Activated B cell treated with CpG ODN at 0.5 μM for 24 hours (primary cell): ENCODE measurements at places on chromosomes 2 and 18. TPM values are rescaled to one million over a fixed set of nuclear protein-coding genes. Genes with fewer than 3 reads are reported as not detected.
A peak's percentile ranks its signal among the peaks of the same experiment; 100 is the strongest.

DNA sequence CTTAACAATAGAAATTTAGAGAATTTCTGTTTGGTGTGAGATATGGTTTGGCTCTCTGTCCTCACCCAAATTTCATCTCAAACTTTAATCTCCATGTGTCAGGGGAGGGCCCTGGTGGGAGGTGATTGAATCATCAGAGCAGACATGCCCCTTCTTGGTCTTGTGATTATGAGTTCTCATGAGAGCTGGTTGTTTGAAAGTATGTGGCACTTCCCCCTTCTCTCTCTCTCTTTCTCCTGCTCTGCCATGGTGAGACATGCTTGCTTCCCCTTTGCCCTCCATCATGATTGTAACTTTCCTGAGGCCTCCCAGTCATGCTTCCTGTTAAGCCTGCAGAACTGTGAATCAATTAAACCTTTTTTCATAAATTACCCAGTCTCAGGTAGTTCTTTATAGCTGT lies 524.7 kb upstream of the ACVR2A start:
- no peak overlapping the region for H3K27ac ChIP-seq
- no peak for DNase-seq
- H3K4me1 ChIP-seq = no peaks in the 10 kb centered on the region
- no peaks in the 10 kb centered on the region for H3K27me3 ChIP-seq
- H3K4me3 ChIP-seq = no peak overlapping the region
- H3K36me3 ChIP-seq = no peaks in the 10 kb centered on the region

KLHL29 gene
- total RNA-seq = 1.3 and 2.5 TPM in 2 replicates

DNA sequence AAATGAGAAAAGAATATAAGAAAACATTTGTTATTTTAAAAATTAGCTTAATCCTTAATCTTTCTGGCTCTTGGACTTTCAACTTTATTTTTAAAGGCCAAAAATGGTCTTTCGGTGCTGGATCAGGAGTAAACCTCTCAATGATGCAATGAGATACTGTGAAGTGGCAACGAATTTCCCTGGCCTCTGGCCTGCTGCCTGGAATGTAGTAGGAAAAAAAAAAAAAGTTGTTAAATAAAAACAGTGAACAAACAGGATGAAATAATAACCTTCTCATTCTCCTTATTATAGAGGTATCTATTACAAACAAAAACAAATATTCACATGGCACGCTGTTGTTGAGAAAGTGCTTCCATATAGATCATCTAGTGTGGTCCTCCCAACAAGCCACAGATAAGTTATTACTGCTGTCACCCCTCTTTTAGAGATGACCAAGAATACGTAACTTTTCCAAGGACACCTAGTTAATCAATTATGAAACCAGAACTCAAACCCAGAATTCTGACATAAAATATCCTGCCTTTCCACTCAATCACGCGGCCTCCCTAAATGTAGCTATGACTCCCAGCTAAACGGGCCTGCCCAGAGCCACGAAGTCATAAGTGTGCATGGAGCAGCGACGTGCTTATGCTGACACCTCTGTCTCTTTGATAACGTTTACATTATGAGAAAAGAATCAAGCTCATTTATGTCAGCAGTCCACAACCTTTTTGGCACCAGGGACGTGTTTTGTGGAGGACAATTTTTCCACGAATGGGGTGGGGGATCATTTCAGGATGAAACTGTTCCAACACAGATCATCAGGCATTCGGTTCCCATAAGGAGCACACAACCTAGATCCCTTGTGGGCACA lies 170.9 kb downstream of the BCL2 start:
- H3K27me3 ChIP-seq = no peaks in the 10 kb centered on the region
- peak overlapping the region; percentile 41 for H3K27ac ChIP-seq
- peaks cover 81% of the 10 kb centered on the region for H3K4me1 ChIP-seq
- no peak for DNase-seq
- no peak overlapping the region for H3K4me3 ChIP-seq

DNA sequence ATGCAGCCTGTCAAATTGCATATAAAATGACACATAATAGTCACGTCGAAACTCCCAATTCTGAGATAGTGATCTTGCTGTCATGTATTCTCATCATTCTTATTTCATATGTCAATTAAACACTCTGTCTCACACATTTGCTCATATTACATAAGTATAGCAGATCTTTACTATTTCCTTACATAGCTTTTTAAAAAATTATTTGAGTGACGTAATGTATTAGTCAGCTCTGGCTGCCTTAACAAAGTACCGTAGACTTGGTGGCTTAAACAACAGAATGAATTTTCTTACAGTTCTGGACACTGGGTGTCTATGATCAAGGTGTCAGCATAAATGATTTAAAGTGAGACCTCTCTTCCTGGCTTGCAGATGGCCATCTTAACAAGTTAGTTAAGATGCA lies 1032.3 kb upstream of the NRXN1 start:
- no peaks in the 10 kb centered on the region for H3K36me3 ChIP-seq
- H3K27me3 ChIP-seq = no peaks in the 10 kb centered on the region
- H3K27ac ChIP-seq = no peak overlapping the region
- no peak for DNase-seq
- H3K4me1 ChIP-seq = no peaks in the 10 kb centered on the region
- H3K4me3 ChIP-seq = no peak overlapping the region

GRCh38 chr2:6556755-6557154 lies 309.0 kb downstream of the CMPK2 start:
- no peak overlapping the region for H3K27ac ChIP-seq
- H3K4me1 ChIP-seq = no peaks in the 10 kb centered on the region
- H3K36me3 ChIP-seq = no peaks in the 10 kb centered on the region
- no peaks in the 10 kb centered on the region for H3K27me3 ChIP-seq

RPIA gene
- total RNA-seq = 34.9 and 35.9 TPM in 2 replicates

DNA sequence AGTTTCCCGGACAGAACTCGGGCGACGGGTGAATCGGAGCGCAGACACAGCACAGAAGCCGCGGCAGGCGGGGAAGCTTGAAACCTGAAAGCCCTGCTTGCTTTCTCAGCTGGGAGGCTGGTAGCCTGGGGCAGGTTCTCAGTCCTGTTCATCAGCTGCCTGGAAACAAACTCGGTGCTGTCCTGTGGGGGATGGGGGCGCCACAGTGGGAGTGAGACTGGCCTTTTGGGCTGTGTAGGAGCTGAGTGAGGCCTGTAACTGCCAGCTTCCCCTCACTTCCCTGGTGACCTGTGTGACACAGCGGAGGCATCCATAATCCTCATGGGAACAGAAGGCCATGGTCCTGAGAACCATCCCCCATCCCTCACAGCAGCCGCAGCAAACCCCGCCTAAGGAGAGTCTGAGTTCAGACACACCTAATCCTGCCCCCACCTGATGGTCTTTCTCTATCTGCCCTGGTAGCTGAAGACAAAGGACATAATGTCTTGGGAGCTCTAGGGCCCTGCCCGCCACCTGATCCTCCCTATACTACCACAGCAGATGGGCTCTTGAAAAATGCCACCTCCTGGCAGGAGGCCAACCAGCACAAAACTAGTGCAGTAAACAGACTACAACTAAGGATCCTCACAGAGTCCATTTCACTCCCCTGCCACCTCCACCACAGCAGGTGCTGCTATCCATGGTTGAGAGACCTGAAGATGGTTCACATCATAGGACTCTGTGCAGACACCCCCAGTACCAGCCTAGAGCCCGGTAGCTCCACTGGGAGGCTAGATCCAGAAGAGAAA lies 52.7 kb upstream of the LDLRAD4 start:
- H3K27me3 ChIP-seq = peaks cover 17% of the 10 kb centered on the region
- H3K36me3 ChIP-seq = no peaks in the 10 kb centered on the region
- no peak overlapping the region for H3K4me3 ChIP-seq
- H3K27ac ChIP-seq = no peak overlapping the region
